Activated CD8-positive, alpha-beta memory T cell treated with anti-CD3 and anti-CD28 coated beads for 4 hours (primary cell): ENCODE measurements at places on chromosomes 5 and 9.

DNA sequence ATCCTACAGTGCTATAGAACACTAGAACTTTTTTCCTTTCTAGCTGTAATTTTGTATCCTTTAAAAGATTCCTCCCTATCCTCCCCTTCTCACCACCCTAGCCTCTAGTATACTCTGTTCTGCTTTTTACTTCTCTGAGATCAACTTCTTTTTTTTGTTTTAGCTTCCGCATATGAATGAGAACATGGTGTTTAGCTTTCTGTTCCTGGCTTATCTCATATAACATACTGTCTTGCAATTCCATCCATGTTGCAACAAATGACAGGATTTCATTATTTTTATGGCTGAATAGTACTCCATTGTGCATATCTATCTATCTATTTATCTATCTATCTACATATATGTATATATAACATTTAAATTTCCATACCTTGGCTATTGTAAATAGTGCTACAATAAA, 126.0 kb upstream of the MAN2A1 start:
- DNase-seq, result no peak

DNA sequence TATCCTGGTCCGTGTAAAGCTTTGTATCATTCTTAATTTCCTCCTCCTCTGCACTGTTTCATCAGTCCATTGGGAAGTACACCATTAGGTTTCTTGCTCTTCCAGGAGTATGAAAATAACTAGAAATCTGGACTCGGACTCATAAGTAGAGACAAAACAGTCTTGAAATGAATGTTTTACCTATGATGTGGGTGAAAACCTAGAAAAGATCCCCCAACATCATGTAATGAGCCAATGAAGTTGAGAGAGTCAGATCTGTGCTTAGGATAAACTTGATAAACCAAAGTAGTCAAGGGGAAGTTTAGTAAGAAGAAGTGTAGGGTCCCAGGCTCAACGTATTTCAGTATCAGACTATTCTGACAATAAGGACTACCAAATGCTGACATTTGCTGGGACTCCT, 25.2 kb downstream of the ZNF366 start:
- no peak for DNase-seq

GRCh38 chr5:156052656-156053055, 274.3 kb upstream of the SGCD start:
- DNase-seq, result no peak

GRCh38 chr9:133607381-133607780, 1.8 kb downstream of the FAM163B start:
- no peak for DNase-seq

GRCh38 chr5:179268966-179269693, 76.1 kb downstream of the ADAMTS2 start:
- no peak for DNase-seq

- DNase-seq, result no peak
These were observed 14.0 kb downstream of the COL27A1 start for GRCh38 chr9:114169029-114169951.

DNA sequence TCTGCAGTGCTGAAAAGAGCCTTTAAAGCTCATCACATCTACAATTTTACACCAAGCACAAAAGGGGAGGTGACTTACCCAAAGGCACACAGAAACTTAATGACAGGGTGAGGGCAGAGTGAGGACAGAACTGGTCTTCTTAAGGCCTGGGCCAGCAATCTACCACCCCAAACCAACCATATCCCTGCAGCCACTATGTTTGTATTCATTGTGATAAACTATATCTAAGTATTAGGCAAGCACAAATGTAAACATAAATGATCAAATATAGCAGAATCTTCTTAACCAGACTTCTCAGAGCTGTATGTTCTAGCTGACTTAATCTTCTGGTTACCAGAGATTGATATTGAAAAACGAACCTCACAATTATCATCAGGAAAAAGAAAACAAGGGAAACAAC, 47.9 kb upstream of the RNF38 start:
- no peak for DNase-seq

- DNase-seq, result no peak
These were observed 13.4 kb downstream of the ADAM19 start for GRCh38 chr5:157562111-157562581.

GRCh38 chr5:997001-997474, 11.6 kb upstream of the NKD2 start:
- no peak for DNase-seq

- peak; percentile 46 for DNase-seq
These were observed 29.0 kb downstream of the SARDH start for GRCh38 chr9:133709015-133709611.

DNA sequence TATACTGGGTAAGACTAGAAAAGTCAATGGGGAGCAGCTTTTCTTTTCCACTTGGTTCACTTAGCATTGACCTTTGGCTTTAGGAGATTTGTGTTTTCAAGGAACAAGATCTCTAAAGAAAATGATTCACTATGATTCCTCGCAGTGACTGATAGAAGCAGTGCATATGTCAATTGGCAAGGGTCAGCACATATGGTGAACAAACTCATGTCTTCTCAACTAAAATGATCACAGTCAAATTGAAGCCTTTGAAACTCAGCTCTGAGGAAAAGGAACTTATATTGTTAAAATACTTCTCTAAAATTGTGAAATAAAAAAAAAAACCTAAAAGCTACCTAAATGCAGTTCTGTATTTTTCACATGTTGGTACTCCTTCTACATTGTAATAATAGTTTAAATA, 43.2 kb upstream of the IL7R start:
- no peak for DNase-seq

DNA sequence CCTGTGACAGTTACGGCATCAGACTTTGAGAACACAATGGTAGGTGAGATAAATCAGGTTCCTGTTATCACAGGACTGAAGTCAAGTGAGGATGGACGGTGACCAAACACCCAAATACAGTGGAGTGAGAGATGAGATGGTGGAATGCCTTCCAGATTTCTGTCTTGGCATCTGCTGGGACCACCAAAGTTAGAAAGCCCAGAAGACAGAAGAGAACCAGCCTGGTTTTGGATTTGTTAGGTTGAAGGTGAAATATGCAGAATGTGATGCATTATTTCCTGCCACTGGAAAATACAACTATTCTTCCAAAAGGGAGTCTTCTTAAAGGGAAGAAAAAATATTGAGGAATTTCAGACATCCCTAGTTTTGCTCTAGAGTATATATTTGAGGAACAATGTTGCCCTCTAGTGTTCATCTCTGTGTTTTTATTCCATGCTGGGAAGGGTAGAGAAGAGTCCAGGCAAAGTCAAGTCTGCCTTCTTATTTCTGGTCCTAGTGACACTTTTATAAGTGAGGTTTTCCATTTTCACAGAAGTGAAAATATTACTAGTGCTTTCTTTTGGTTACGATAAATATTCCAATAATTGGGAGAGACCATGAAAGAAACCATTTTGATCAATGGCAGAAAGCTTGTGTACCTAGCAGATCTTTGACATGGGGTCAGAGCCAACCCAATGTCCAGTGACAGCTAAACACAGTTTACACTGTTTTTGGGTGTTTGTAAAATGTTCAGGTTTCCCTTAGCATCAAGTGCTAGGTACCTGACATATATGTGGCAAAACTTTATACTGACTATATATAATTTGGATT, 142.3 kb upstream of the ANKH start:
- DNase-seq, result no peak

DNA sequence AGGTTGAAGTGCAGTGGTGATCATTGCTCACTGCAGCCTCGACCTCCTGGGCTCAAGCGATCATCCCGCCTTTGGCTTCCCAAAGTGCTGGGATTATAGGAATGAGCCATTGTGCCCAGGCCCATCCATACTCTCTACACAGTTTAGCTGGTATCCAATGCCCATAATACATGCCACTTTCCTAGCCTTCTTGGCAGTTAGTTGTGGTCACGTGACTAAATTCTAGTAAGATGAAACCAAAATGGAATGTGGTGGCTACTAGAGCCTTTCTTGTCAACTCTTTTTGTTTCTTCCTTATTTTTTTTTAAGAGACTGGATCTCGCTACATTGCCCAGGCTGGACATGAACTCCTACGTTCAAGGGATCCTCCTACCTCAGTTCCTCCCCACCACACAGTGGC, 15.3 kb upstream of the KIF27 start:
- DNase-seq, result no peak

DNA sequence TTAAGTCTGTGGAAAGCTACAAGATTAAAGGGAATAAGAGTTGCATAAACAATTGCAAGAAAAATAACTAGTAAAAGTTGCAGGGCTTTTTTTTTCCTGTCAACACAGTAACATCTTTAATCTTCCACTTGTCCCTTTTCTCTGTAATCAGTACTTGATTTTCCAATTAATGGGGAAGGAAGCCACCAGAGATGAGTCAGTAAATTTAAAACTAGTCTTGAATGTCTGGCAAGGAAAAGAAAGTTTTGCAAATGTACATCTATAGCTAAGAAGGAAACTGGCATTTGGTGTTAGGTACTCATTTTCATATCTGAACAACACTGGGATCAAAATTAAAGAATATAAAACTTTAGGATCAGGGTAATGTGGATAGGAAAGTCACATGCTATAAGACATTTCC, 17.1 kb downstream of the DAP start:
- no peak for DNase-seq

GRCh38 chr9:98551511-98552286, 157.0 kb downstream of the GABBR2 start:
- no peak for DNase-seq

DNA sequence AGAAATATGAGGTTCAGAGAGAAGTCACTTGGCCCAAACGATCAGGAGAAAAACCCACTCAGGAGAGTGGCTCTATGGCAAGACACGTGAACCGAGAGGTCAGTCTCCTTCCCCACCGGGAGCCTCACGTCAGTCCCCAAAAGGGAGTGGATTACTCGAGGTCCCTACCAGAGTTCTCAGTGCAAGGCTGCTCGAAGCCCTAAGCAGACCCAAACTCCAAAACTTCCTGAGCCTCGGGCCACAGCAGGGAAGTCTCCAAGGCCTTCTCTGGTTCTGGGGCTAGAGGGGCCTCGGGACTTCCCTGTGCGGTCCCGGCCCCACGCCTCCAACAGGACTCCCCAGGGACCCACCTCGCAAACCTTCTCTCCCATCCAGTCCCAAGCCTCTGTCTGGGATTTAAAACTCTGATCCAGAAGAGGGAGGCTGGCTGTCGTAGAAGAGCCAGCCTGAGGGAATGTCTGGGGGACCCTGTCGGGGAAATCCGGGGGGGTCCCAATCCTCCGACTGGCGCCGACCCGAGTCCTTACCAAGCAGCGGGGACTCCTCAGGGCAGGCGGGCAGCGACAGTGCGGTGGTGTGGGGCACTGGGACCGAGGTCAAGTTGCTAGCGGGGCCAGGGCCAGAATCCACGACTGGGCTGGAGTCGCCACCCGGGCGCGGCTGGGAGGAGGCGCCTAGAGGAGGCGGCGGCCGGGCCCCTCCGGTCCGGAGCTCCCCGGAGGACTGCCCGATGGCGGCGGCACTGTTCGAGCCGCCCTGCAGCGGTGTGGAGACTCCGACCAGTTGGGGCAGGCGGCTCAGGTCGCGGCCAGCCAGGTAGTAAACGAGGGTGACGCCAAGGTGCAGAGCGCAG, 679 bp downstream of the B4GALT1 start:
- no peak for DNase-seq

DNA sequence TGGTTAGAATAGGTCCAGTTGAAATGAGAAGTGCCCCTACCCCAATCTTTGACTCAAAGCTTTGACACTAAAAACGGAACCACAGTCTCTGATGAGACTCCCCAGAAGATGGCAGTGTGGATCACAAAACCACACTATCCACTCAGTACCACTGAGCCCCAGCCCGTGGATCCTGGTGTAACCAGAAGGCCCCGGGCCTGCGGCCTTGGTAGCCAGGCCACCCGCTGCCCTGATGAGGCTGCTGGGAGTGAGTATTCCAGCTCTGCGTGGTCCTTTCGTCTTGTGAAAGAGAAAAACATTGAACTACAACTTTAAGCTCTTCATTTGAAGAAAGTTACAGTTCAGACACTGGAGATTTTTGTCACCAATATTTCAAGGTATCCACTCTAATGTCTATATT, 42.2 kb upstream of the FBP1 start:
- peak; percentile 16 for DNase-seq

DNA sequence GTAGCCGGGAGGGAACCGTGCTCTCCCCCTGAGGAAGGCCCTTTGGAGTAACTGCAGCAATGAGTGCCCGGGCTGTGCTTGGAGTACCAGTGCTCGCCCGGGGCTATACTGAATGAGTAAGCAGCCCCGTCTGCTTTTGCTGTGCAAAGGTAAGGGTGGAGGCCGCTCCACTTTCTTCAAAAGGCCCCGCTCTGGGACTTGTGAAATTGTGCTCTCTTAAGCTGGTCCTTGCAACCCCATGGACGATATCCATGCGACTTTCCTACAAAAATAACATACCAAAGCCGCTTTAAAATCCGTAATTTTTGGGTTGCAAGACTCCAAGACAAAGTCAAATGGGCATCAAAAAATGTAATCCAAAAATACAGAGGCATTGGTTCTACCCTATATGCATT, 578 bp upstream of the TNFAIP8 start:
- DNase-seq, result no peak

- DNase-seq, result no peak
These were observed 212.7 kb downstream of the ESM1 start for GRCh38 chr5:54772684-54773083.

GRCh38 chr9:69574057-69574456, 98.1 kb downstream of the APBA1 start:
- DNase-seq, result no peak

DNA sequence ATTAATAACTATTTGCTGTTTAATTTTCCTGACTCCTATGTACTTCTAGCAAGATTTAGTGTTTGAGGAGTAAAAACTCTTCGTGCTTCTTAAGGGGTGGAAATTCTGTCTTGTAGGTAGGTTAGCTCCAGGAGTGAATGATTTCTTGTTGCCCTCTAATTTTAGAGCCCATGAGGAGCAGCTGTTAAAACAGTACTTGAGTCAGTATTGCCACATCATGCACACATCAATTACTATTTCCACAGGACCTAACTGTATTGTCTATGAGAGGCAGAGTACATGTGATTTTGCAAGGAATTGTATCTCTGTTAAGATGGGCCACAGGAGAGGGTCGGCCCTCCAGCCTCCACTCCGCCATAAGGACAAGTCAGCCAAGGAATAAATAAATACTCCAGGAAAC, 91.2 kb downstream of the PDZD2 start:
- DNase-seq, result no peak

- DNase-seq, result no peak
These were observed 30.8 kb upstream of the ABCA1 start for GRCh38 chr9:104958751-104959150.

DNA sequence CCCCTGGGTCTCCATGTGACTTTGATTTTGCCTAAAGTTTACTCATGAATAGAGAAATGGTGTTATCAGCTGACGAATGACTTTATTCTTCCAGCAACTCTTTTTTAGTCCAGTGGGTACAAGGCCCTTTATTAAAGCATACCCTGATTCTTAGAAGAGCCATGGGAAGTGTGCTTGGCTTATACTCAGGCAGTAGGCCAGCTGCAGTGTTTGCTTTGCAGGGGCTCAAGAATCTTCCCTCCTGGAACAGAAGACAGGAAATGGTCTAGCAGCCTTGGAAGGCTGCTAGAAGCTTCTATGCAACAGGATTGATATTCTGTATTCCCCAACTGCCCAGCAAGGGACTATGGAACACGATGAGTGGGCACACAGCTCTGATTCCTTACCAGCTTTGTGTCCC, 73.4 kb upstream of the PLPP6 start:
- no peak for DNase-seq
